ENCODE measurements at places on chromosomes 4 and X.

DNA sequence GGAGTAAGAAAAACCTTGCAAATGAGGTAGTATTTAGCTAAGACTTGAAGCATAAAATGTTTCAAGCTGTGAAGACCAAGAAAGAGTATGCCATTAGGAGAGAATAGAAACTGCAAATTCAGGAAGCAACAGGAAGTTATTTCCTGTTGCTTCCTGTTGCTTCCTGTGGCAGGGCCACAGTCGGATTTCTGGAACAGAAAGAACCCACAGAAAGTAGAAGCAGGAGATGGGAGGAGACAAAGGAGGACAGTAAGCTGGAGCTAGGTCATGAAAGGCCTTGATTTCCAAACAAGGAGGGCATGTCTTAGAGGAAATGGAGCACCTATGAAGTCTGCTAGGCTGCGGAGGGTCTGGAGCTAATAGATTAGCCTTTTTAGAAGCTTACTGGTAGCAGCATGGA lies 17.2 kb downstream of the ASB11 start:
- no peak for DNase-seq
- no peaks in the 10 kb centered on the region for H3K36me3 ChIP-seq
- H3K27me3 ChIP-seq: no peaks in the 10 kb centered on the region
- H3K27ac ChIP-seq: no peak overlapping the region

- H3K27me3 ChIP-seq: no peaks in the 10 kb centered on the region
- DNase-seq: no peak
- H3K4me1 ChIP-seq: no peaks in the 10 kb centered on the region
- no peak overlapping the region for H3K4me3 ChIP-seq
These were observed 353.8 kb upstream of the HAND2 start for GRCh38 chr4:173883821-173884220.

GRCh38 chrX:110215411-110215810 lies 102.5 kb downstream of the AMMECR1 start:
- H3K4me1 ChIP-seq: no peaks in the 10 kb centered on the region
- DNase-seq: no peak
- no peak overlapping the region for H3K27ac ChIP-seq
- no peaks in the 10 kb centered on the region for H3K36me3 ChIP-seq
- no peak overlapping the region for H3K4me3 ChIP-seq

DNA sequence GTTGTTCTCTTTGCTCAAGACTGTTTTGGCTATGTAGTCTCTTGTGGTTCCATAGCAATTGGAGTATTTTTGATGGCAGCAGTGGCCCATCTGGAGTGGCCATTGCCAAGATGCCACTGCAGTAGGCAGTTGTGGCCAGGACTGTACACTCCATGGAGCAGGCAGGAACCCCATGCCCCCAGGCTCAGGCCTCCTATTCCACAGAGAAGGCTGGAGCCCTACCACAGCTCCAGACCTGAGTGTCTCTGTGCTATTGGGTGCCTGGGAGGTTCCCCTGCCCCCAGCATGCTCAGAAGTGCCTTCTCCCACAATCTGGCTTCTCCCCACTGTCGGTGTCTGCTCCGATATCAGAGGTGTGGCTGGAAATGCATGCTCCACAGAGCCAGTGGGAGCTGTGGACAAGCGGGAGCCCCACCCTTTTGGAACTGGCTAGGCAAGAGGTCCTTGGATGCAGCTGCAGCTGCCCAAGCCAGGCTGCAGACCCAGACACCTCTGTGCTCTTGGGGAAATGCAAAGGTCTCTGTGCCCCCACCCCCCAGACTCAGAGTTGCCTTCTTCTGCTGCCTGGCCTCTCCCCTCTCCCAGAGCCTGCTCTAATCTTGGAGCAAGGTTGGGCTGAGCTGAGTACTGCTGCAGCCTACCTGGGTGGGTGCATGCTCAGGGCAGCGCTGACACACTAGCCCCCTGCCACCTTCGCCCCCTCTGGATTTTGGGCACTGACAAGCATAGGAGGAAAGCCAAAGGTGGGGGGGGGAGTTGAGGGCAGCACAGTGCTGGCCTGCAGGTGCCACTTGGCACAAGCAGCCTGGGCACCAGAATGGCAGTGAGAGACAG lies 46.6 kb upstream of the UBE2NL start:
- no peak for DNase-seq
- no peaks in the 10 kb centered on the region for H3K27me3 ChIP-seq
- H3K4me3 ChIP-seq: no peak overlapping the region
- H3K27ac ChIP-seq: no peak overlapping the region

DNA sequence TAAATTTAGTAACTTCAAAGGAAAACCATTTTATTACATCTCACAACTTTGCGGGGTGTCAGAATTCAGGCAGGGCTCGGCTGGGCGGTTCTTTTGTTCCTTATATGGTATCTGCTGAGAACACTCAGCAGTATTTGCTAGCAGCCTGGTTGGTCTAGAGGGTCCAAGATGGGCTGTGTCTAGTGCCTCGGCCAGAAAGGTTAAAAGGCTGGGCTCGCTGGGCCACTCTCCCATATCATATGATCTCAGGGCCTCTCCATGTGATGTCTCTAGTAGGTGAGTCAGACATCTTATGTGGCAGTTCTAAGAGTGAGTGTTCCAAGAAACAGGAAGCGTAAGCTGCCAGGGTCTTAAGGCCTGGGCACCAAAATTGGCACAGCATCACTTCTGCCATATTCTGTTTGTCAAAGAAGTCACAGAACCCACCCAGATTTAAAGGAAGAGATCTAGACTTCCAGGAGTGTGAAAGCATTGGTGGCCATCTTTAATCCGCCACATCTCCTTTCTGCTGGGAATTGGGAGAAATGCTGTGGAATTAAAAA lies 100.9 kb upstream of the ATP6AP2 start:
- no peaks in the 10 kb centered on the region for H3K27me3 ChIP-seq
- H3K36me3 ChIP-seq: no peaks in the 10 kb centered on the region
- H3K27ac ChIP-seq: no peak overlapping the region

GRCh38 chr4:186228514-186228894 lies 1.2 kb downstream of the KLKB1 start:
- H3K36me3 ChIP-seq: no peaks in the 10 kb centered on the region
- H3K4me3 ChIP-seq: no peak overlapping the region
- DNase-seq: no peak
- no peaks in the 10 kb centered on the region for H3K27me3 ChIP-seq
- H3K4me1 ChIP-seq: no peaks in the 10 kb centered on the region
- no peak overlapping the region for H3K27ac ChIP-seq

GRCh38 chr4:8218371-8219031 lies 19.4 kb downstream of the SH3TC1 start:
- H3K4me1 ChIP-seq: no peaks in the 10 kb centered on the region
- no peak overlapping the region for H3K27ac ChIP-seq
- no peaks in the 10 kb centered on the region for H3K27me3 ChIP-seq
- H3K4me3 ChIP-seq: no peak overlapping the region
- H3K36me3 ChIP-seq: no peaks in the 10 kb centered on the region

DNA sequence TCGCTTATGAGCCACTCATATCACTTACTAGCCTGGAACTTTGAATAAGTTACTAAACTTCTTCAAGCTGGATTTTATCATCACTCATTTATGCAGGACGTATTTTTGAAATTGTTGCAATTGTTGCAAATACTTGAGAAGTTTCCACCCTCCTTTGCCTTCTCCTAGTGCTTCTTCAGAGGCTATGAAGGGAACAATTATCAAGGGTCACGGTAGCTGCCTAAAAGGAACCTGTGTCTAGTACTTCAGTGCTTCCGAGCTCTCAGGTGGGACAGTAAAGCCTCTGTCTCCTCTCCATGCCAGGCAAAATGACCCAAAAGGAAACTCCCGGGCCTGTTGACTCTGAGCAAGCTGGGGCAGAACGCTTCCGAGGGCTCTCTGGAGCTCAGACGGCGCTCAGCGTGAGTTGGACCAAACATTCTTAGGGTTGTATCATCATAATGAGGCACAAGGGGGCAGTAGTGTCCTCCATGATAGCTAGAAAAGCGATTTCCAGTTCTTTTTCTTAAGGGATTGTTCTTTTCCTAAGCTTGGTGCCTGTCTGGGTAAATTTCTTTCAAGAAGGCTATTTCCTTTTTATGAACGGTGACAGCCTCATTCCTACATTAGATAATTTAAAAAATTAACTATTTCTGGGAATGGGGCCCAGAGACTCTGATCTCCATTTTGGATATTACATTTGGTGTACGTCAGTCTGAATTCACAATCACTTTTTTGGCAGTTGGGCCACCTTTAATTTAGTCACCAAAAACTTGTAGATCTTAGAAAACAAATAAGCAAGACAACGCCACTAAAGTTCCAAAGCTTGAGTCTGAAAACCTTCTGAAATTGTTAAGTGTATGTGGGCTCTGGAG lies 73.1 kb downstream of the PACRGL start:
- peak; percentile 64 for DNase-seq
- H3K4me1 ChIP-seq: no peaks in the 10 kb centered on the region
- H3K36me3 ChIP-seq: no peaks in the 10 kb centered on the region
- no peak overlapping the region for H3K27ac ChIP-seq

DNA sequence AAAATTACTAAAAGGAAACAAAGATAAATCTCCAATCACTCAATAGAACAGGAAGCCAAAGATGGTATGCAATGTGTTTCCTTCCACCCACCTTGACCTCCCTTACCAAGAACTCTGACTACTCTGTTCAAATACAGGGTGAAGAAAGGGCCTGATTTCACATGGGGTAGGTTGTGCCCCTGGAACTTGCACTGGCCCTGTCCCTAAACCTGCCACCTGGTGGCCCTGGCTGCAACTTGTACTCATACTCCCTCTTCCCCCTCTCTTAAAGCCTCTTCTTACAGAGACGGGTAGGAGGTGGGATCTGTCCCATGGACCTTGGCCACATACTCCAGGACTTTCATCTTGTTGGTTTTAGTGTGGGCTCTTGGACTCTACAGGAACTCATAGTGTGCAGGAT lies 17.3 kb upstream of the TMEM185A start:
- H3K36me3 ChIP-seq: no peaks in the 10 kb centered on the region
- no peak overlapping the region for H3K4me3 ChIP-seq
- no peak for DNase-seq
- H3K4me1 ChIP-seq: no peaks in the 10 kb centered on the region

DNA sequence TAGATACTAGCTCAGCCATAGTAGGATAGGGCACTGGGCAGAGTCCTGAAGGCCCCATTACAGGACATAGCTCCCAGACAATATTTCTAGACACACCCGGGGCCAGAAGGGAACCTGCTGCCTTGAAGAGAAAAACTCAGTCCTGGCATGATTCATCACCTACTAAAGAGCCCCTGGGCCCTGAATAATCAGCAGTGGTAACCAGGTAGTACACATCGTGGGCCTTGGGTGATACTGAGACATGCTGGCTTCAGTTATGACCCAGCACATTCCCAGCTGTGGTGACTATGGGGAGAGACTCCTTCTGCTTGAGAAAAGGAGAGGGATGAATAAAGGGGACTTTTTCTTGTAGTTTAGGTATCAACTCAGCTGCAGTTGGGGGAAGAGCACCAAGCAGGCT lies 104.3 kb upstream of the STK26 start:
- no peak overlapping the region for H3K4me3 ChIP-seq
- no peaks in the 10 kb centered on the region for H3K27me3 ChIP-seq
- H3K4me1 ChIP-seq: no peaks in the 10 kb centered on the region

DNA sequence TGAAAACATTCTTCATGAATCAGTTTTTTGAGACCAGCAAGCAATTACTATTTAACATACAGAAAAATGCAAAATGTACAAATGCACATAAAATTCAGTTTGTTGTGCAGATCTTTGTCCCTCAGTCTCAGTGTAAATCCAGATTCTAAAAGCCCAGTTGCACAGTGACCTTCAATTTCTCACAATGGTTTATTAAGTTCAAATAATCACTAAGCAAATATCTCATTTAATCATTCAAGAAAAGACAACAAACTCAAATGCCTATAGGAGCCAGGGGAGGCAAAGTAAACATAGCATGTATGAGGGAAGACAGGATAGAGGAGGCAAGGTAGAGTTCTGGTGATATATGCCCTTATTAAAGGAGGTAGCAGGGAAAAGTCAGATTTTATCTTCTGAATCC lies 82.8 kb downstream of the PPP3CA start:
- no peak overlapping the region for H3K27ac ChIP-seq
- H3K4me1 ChIP-seq: peaks cover 3% of the 10 kb centered on the region
- DNase-seq: no peak
- H3K36me3 ChIP-seq: no peaks in the 10 kb centered on the region
- no peak overlapping the region for H3K4me3 ChIP-seq

GRCh38 chr4:132557660-132558059 lies 591.4 kb upstream of the PCDH10 start:
- H3K27ac ChIP-seq: no peak overlapping the region
- no peaks in the 10 kb centered on the region for H3K27me3 ChIP-seq
- no peak overlapping the region for H3K4me3 ChIP-seq
- H3K4me1 ChIP-seq: no peaks in the 10 kb centered on the region

GRCh38 chr4:151611960-151612359 lies 148.8 kb downstream of the GATB start:
- no peak for DNase-seq
- no peaks in the 10 kb centered on the region for H3K27me3 ChIP-seq
- no peak overlapping the region for H3K4me3 ChIP-seq
- H3K27ac ChIP-seq: no peak overlapping the region
- H3K36me3 ChIP-seq: no peaks in the 10 kb centered on the region
- no peaks in the 10 kb centered on the region for H3K4me1 ChIP-seq
